ENCODE measurements at places on chromosomes 3 and 15.

DNA sequence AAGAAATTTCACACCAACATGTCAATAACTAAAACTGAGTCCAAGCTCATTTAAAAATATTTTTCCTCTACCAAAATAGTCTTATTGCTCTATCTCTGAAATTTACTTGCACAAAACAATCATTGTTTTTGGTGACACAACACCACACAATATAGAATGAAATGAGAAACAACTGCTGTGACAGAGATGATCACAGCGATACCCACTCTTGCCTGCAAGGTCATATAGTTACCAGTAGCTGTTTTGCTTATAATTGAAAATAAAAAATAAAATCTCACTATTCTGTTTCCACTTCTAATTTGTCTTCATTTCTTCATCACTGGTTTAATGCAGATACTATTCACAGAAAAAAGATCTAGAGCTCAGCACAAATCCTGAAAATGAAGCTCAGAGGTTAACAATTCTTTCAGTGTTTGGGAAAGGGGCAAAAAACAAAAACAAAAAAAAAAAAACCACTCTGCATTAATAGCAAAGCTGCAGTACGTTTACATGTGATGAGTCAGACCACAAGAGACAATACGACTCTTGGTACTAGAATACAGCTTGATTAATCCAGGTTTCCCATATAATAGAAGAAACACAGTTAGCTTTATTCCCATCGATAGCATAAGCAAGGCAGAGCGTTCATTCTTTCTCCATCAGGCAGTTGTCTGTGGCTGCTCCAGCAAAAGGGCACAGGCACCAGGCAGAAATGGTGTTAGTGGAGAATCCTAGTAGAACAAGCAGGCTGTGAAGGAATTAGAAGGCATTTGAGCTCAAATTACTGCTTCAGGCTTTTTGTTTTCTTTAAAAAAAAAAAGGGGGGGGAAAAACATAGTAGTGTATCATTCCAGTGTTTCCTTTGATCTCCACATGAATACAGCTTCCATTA lies 773 bp downstream of the ANKRD28 start:
- no peak for DNase-seq

DNA sequence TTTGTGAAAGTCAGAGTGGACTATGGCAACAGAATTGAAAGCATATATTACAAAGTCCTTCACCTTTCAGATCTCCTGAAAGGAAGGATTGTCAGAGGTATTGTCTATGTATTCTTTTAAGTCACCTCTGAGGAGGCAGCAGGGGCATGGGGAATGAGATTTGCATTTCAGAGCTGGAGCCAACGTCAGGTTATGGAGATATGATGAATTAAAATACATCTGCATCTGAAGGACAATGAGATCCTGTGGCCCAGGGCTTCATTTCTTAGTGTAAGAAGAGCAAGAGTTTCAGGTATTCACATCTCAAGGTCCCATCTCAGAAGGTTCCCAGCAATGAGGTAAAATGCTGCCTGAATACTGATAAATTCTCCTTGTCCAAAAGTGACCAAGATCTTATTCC lies 695.8 kb downstream of the TUSC7 start:
- DNase-seq, result no peak

DNA sequence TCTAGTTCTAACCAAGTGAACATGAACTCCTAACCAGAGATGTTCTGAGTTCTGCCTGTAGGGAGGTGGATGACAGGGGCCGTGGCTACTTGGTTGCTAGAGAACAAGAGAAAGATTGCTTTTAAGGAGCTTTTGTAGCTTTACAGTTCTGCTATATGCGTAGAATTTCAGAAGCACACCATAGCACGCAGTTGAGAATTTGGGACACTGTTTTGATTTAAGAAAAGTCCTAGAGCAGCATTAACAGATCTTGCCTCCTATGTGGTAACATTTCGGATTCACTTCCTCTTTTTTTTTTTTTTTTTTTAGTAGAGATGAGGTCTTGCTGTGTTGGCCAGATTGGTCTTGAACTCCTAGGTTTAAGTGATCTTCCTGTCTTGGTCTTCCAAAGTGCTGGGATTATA lies 181.7 kb downstream of the TCF12 start:
- DNase-seq, result no peak

DNA sequence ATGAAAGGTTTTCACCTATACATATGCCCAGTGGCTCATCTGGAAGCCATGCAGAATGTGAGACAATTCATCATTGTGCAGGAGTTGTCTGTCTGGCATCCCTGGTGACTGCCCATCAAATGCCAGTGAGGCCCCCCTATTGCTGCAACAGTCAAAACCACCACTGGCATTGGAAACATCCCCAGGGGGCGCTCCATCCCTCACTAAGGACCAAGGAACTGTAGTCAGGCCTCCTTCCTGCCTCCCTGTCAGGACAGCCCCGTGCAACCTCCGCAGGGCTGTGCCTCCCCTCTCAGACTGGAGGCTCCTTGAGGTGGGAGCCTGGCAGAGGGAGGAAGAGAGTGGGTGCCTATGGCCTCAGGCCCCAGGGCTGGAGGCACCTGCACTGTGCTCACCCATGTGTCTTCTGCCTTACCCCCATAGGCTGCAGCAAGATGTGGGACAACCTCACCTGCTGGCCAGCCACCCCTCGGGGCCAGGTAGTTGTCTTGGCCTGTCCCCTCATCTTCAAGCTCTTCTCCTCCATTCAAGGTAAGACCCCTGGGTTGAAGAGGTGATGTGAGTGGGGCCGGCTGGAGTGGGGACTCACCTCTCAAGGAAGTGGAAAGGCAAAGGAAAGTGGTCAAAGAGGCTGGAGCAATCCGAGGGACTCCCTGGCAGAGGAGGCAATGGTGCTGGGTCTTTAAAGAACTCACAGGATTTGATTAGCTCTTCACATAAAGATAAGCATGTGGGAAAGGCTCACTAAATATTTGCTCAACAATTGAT lies 16.5 kb downstream of the VIPR1 start:
- no peak for DNase-seq

GRCh38 chr15:101153801-101154656 lies 97.8 kb downstream of the CHSY1 start:
- no peak for DNase-seq

GRCh38 chr3:31442755-31443154 lies 90.0 kb upstream of the STT3B start:
- DNase-seq, result no peak

DNA sequence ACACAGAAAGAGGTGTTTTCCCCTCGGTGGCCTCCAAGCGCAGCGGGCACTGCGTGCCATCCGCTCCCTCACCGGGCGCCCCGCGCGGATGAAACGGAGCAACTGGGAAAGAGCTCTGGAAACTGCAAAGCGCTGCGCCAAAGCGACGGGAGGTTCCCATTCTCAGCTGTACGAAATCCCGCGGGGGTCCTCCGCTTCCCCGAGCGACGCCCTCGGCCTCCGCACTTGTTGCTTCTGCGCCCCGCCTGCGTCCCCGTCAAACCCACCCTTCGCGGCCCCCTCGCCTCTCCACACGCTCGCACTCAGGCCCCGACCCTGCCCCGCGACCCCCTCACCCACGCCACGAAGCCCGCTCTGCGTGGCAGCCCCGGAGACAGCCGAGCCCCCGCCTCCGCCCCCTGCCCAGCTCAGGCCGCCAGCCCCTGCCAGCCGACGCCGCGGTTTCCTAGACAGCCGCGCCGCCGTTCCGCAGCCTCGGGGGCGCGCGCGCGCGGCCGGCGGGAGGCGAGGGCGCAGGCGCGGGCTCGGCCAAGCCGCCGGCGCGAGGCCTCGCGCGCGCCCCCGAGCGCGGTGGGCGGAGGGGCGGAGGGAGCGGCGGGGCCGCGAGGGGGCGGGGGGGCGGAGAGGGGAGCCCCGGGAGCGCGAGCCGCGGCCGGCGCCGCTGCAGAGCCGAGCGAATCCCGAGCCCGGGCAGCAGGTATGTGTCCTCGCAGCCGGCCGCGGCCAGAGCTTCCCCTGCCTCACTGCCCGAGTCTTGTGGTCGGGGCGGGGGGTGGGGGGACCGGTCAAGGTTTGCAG lies at the start of gene TMEM266:
TSS of gene TMEM266 (plus strand) at position 666 of the 798 bp plus-strand sequence. CDS start 74,279 bp downstream, outside the sequence.
- peak; percentile 44 for DNase-seq

- no peak for DNase-seq
Measured at GRCh38 chr3:149145356-149145755, 15.9 kb downstream of the HPS3 start.
